Cardiac atrium fibroblast (primary cell): ENCODE measurements at places on chromosomes 12 and 14. TPM values are rescaled to one million over a fixed set of nuclear protein-coding genes. Genes with fewer than 3 reads are reported as not detected.

TMEM63C gene
- 1.5 TPM in 1 of 2 replicates, not detected in the other for total RNA-seq

RNASE7 gene
- not detected in 2 replicates for total RNA-seq

JAG2 gene
- 4.3 and 4.4 TPM in 2 replicates for total RNA-seq

RPL10L gene
- not detected in 2 replicates for total RNA-seq

TOMM20L gene
- total RNA-seq, result not detected in 2 replicates

SRGAP1 gene
- 4.4 and 4.7 TPM in 2 replicates for total RNA-seq

PLEKHD1 gene
- total RNA-seq, result not detected in 2 replicates

OR6C74 gene
- not detected in 2 replicates for total RNA-seq

CMA1 gene
- not detected in 2 replicates for total RNA-seq

PLEKHG7 gene
- not detected in 2 replicates for total RNA-seq

NPFF gene
- total RNA-seq, result not detected in 2 replicates
